Activated T-cell treated with anti-CD3 and anti-CD28 coated beads for 24 hours (primary cell): ENCODE measurements at places on chromosomes 1 and 21.

- no peak for DNase-seq
These were observed 581.8 kb downstream of the PLPP3 start for GRCh38 chr1:55997536-55997935.

DNA sequence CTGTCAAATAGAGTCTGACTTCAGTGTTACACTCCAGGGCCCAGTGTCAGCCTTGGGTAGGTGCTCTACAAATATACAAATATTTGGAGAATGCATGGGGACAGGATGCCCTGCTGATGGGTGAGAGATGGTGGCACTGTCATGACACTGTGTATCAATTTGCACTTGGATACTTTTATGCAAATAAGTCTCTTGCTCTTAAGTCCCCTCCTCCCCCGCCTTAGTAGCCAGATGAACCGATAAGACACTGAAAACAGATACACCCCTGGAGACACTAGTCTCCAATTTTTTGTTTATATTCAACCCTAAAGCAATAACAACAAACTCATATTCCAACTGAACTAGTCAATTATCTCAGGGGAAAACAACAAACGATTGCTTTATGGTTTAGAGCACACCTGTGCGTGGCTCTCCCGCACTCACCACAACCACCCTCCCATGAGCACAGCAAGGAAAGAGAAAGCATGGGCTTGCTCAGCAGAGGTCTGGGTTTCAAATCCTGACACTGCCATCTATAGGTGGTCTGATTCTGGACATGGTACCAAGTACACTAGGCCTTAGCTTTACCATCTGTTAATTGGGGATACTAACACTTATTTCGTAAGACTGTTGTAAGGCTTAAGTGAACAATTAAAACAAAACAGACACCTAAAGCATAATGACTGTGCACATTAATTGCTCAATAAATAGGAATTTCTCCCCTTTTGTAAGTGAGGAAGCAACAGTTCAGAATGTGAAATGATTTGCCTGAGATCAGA is 50.3 kb downstream of the HIVEP3 start:
- no peak for DNase-seq

DNA sequence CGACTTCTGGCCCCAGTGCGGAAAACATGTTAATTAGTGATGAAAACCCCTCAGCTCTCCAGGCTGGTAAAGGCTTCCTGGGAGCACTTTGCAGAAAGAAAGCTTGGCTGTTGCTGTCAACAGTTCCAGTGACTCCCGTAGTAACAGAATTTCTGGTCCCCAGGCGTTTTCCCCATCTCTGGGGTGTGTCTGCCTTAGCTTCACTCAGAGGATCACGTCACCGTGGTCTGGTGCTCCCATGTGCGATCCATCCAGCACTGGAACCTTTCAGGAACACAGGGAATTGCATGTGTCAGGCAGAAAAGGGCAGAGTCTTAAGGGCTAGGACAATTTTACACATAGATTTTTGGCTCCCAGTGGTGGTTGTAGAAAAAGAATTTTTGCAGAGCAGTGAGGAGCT is 470.4 kb upstream of the USP24 start:
- DNase-seq, result no peak

DNA sequence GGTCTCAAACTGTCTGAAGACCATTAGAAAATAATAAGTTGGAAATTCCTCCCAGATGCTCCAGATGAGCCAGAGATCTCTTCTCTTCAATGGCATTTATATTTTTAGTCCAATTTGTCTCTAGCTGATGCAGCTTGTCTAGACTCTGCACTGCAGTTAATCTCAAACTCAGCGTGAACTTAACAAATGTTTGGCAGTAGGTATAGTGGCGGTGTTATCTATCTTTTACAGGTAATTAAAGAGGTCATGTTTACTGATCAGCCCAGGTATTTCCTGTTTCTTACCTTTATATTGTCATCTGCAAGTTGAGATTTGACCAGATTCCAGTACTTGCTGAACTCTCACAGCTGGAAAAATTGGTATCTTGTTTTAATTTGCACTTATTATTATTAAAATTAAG is 1024.5 kb upstream of the ADGRL2 start:
- no peak for DNase-seq

- DNase-seq, result no peak
These were observed 45.9 kb upstream of the DPH5 start for GRCh38 chr1:101071470-101071891.

GRCh38 chr1:54680387-54680786 is 35.3 kb upstream of the TTC4 start:
- DNase-seq, result no peak

DNA sequence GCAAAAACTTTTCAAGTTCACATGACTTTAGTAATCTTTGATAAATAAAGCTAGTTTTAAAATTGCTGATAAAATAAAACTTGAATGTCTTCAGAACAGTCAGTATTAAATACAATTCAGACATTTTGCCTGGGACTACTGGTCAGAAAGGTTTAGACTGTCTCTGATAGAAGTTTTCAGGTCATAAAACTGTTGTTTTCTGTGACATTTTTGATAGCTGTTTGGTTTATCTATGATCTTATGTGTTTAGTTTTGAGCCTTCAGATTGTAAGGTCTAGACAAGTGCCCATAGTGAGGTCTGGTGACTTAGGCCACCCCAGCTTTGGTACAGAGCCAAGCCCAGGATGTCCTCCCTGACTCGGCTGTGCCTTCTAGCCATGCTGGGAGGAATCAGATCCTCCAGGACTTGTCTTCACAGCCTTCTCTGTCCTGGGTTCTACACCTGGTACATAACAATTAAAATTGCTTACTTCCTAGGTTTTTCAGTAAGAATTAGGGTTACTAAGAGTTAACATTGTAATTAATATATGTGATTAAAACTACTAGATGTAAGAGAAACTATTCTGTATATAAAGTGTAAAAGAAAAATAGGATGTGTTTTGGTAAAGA is 15.1 kb upstream of the DNAH14 start:
- no peak for DNase-seq

- no peak for DNase-seq
These were observed 39.9 kb upstream of the TADA1 start for GRCh38 chr1:166915941-166916340.

GRCh38 chr1:30755746-30756145 is 1.8 kb downstream of the LAPTM5 start:
- DNase-seq, result no peak

GRCh38 chr1:233480198-233480597 is 133.7 kb upstream of the KCNK1 start:
- no peak for DNase-seq

DNA sequence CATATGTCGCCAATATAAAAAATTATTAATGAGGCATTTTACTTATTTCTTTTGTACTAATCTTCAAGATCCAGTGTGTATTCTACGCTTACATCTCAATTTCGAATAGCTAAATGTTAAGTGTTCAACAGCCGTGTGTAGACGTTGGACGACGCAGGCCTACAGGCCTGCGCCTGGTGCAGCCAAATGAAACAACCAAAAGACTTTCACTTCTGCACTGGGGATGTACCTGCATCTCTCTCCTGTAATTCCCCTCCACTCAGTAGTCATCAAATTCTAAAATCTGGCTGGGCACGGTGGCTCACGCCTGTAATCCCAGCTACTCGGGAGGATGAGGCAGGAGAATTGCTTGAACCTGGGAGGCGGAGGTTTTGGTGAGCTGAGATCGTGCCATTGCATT is 76.8 kb upstream of the HNRNPU start:
- DNase-seq, result no peak

DNA sequence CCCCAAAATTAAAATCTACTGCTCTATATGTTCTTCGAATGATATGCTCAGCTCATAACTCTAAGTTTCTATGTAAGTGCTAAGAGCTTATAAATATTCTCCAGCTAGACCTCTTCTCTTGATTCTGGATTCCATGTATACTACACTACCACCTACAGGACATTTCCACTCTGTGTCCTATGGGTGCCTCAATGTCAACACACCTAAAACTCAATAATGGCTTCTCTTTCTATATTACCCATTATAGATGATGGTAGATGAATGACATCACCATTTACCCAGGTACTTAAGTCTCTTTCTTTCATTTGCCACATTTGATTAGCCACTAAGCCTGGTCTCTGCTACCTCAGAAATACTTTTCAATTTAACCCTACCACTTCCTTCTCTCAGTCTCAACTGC is 41.3 kb downstream of the TBX19 start:
- no peak for DNase-seq
